ENCODE measurements at places on chromosomes 13 and 19. TPM values are rescaled to one million over a fixed set of nuclear protein-coding genes. Genes with fewer than 3 reads are reported as not detected.

- peak; percentile 74 for DNase-seq
These were observed 109.7 kb downstream of the NUFIP1 start for GRCh38 chr13:44879452-44880058.

CLASRP gene
- 13.8 TPM for total RNA-seq

- no peak for DNase-seq
These were observed 95.0 kb upstream of the KLF5 start for GRCh38 chr13:72963762-72964161.

- no peak for DNase-seq
These were observed 87.1 kb upstream of the FRY start for GRCh38 chr13:31944262-31945160.

LHFPL6 gene
- 62.8 TPM for total RNA-seq

GRCh38 chr19:39918183-39918651, 16.2 kb downstream of the FCGBP start:
- DNase-seq: no peak

DNA sequence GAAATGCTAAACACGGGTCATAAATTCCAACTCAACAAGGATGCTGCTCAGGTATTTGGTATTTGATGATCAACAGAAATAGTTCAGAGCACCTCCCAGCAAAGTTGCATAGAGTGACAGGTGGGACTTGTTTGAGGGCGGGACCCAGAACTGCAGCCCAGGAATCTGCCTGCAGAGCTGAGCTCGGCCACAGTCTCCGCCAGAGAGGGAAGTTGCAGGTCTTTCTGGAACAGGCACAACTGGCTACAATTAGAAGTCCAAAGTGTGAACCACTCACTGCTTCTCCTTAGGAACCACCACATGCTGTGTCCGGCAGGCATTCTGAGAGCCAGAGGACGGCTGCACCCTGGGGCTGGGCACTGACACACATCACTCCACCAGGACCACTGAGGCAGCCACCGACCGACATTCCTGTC, 1.1 kb downstream of the SLC15A1 start:
- peak; percentile 15 for DNase-seq

- DNase-seq: no peak
These were observed 6.0 kb upstream of the TCF3 start for GRCh38 chr19:1658150-1659083.

NPAS1 gene
- total RNA-seq: 0.17 TPM

PSG7 gene
- total RNA-seq: not detected

DNA sequence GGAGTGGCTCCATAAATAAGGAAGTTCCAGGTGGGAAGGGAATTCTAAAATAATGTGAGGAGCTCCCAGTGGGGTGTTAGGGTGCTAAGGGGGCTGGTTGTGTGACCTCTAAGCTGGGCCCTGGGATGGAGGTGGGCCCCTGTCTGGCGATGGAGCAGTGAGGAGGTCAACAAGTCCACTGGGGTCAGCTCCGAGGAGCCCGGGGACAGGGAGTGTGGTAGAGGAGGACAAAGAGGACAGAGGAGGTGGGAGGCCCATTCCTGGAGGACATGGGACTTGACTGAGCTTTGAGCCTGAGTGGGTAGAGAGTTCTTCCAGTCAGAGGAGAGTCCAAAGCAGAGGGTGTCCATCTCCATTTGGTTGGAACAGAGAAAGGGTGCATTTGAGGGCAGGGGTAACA, 390.2 kb downstream of the TSHZ3 start:
- no peak for DNase-seq

OR7G2 gene
- not detected for total RNA-seq

DNA sequence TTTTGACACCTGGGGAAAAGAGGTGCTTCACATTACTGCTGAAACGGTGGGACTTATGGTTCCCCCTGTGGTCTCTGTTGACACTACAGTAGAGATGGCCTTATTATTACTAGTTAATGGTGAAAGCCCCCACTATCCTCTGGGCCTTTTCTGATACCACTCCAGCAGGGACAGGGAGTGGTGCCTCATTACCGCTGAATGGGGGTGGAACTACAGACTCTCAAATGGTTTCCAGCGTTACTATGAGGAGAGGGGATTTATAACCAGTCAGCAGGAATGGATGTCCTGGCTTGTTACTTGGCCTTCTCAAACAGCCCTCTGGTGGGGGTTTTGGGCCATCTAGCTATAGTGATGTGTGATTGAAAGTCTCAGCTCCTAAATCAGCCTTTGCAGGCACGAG, 96.7 kb upstream of the DIAPH3 start:
- DNase-seq: no peak

ZNF763 gene
- total RNA-seq: 3.1 TPM

DNA sequence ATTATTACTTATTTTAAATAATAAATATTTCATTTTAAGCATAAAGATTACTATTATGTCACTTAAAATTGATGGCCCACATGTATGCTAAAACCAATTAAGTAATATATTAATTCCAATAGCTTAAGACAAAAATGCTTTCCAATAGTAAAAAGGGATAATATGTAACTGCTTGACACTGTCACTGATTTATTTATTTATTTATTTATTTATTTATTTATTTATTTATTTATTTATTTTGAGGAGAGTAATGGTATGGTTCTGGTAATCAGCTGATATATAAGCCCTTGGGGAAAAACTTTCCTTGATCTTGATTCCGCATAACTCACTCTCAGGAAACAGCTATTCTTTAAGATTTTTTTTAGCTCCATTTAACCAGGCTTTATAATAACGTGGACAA, 903.0 kb upstream of the ATXN8OS start:
- no peak for DNase-seq

GRCh38 chr19:3899531-3900294, 19.2 kb downstream of the ATCAY start:
- DNase-seq: no peak

GRCh38 chr19:56015756-56016155, 29.2 kb downstream of the NLRP5 start:
- peak; percentile 7 for DNase-seq

GRCh38 chr13:81396192-81396591, 1055.3 kb upstream of the SPRY2 start:
- no peak for DNase-seq

ZNF726 gene
- 7.8 TPM for total RNA-seq

DNA sequence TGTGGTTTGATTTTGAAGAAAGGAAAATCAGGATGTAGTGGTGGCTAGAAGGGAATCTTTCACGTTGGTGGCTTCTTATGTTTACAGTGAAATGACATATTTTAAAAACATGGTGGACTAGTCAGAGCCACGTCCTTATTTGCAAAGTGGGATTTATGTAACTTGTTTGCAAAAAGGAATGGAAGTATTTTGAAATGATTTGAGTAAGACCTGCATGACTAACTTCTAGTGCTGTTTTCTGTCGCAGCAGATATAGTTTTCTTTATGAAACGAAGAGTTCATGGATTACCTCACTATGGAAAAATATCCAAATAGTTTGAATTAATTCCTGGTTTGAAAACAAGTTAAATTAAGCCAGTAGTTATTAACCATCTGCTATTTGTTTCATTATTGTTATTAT, 476.5 kb downstream of the MYO16 start:
- DNase-seq: no peak

C5AR2 gene
- total RNA-seq: under 0.01 TPM

DNA sequence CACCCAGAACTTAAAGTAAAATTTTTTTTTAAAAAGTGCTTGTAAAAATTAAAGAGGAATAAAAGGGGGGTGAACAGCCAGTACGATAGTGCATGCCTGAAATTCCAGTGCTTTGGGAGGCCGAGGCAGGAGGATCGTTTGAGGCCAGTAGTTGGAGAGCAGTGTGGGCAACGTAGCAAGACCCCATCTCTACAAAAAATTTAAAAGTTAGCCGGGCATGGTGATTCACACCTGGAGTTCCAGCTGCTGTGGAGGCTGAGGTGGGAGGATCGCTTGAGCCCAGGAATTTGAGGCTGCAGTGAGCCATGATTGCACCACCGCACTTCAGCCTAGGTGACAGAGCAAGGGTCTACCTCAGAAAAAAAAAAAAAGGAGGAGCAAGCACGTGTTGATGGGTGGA, 7.8 kb downstream of the ADAMTSL5 start:
- no peak for DNase-seq

ATXN8OS gene
- total RNA-seq: not detected

RDH8 gene
- not detected for total RNA-seq

DNA sequence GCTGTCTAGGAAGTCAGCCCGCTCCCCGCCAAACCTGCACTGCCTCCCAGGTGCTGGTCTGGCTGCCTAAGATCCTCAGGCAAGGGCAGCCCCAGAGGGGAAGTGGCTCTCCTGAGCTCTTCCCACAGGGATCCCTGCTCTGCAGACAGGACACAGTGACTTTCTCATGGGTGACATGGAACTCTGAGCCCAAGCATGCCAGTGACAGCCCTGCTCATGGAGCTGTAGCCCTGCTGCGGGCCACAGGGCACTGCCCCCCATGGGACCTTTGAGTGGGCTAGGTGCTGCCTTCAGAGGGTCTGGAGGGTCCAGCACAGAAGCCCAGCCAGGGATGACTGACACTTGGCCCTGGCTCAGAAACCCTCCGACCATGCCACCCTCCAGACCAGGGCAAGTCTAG, 109.1 kb downstream of the TUBA3C start:
- no peak for DNase-seq

- no peak for DNase-seq
These were observed 18.1 kb downstream of the NKPD1 start for GRCh38 chr19:45142726-45143110.

GRCh38 chr19:36008336-36008978, at the start of gene SYNE4:
TSS of gene SYNE4 (minus strand) at chr19:36008813. CDS start at chr19:36008681, 132 bp downstream.
- no peak for DNase-seq

- no peak for DNase-seq
These were observed 1248.8 kb downstream of the UQCRFS1 start for GRCh38 chr19:27964185-27964584.

DNA sequence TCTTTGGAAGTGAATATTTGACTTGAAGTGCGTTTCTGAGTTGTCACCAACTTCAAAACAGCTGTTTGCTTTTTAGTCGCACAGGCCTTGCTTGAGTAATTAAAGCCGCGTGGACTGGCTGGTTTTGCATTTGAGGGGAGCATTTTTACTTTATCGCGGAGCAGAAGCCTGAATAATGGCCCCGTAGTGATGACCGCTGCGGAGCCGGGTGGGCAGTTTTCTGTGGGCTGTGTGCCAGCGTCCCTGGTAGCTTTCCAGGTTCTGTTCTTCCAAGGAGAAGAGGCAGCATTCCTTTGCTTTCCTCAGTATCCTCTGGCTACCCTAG, 1.1 kb downstream of the NAA16 start:
- DNase-seq: peak; percentile 63

- no peak for DNase-seq
These were observed 26.9 kb upstream of the KLF2 start for GRCh38 chr19:16297575-16298178.

PEAK3 gene
- 0.19 TPM for total RNA-seq

FFAR3 gene
- total RNA-seq: not detected

- DNase-seq: no peak
These were observed 384.4 kb downstream of the LMO7 start for GRCh38 chr13:76020421-76020955.

- DNase-seq: no peak
These were observed 18.1 kb upstream of the CELF5 start for GRCh38 chr19:3206216-3206953.

TPTE2 gene
- total RNA-seq: not detected

- no peak for DNase-seq
These were observed 28.9 kb downstream of the SMIM24 start for GRCh38 chr19:3451451-3451866.

ZNF226 gene
- 11.4 TPM for total RNA-seq

JSRP1 gene
- not detected for total RNA-seq

GPR183 gene
- total RNA-seq: 0.34 TPM

- DNase-seq: peak; percentile 14
These were observed 3.3 kb downstream of the MLLT1 start for GRCh38 chr19:6276447-6276846.

- DNase-seq: no peak
These were observed 38.5 kb upstream of the FGF14 start for GRCh38 chr13:102440259-102440936.

DNA sequence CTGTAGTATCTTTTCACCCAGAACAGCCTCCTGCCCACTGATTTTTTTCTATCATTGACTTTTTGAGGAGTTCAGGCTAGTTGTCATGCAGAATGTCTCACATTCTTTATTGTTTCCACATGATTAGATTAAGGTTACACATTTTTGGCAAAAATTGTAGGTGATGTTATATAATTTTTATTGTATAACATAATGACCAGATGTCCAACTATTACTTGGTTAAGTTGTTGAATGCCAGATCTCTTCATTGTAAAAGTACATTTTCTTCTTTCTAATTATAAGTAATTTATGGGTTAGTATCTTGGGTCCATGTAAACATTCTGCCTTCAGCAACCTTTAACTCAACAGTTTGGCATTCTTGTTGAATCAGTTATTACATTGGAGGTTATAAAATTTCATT, 138.4 kb downstream of the POSTN start:
- DNase-seq: no peak

DNA sequence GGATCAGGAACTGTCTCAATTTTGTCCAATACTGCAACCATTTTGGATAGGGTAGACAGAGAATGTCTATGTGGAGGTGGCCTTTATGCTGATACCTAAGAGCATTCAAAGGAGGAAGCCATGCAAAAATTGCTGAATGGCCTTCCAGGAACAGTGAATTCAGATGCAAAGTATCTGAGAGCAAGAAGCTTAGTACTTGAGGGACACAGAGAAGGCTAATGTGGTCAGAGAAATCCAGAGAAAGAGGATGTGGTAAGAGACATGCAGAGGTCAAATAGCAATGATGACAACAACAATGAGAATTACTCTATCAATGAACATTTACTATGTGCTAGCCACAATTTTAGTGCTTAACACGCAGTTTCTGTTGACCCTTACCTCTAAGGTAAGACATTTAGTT, 785.6 kb upstream of the KLHL1 start:
- no peak for DNase-seq

- no peak for DNase-seq
These were observed 432.7 kb downstream of the FOXO1 start for GRCh38 chr13:40233731-40234195.

- no peak for DNase-seq
These were observed 139.9 kb upstream of the PCDH9 start for GRCh38 chr13:67369895-67370660.

- no peak for DNase-seq
These were observed 225.0 kb downstream of the FGF14 start for GRCh38 chr13:102176846-102177245.

- no peak for DNase-seq
These were observed 19.5 kb downstream of the MAN2B1 start for GRCh38 chr19:12647047-12647446.

- no peak for DNase-seq
These were observed 1.1 kb downstream of the SHANK1 start for GRCh38 chr19:50718255-50719118.

- peak; percentile 81 for DNase-seq
These were observed 692 bp upstream of the ZNF580 start for GRCh38 chr19:55640043-55640576.

DNA sequence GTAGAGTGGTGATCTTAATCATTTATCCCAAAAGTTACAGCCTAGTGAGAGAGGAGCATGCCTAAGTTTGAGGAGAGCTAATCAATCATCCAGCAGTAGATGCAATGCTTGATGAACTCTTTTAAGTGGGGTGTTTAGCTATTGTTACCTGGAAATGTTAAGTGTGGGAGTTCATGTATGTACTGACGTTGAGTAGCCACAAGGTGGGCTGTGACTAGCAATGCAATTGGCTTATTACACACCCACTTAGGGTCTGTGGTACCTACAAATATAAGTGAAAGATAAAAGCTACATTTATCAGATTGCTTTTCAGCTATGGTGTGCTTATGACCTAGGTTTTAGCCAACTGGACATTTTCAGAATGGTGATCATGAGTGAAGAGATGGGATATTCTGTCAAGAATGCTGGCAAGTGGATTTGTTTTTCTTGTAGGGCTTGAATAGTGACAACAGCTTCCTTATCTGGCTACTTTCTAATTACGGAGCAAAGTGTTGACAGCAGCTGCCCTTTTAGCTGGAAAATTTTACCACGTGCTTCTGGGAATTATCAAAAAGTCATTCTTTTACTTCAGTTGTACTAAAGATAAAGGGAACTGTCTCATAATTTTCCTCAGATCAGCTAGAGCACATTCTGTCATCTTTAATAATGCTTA, 170.6 kb downstream of the POSTN start:
- DNase-seq: peak; percentile 13
